ENCODE measurements at places on chromosomes 1 and 21.

DNA sequence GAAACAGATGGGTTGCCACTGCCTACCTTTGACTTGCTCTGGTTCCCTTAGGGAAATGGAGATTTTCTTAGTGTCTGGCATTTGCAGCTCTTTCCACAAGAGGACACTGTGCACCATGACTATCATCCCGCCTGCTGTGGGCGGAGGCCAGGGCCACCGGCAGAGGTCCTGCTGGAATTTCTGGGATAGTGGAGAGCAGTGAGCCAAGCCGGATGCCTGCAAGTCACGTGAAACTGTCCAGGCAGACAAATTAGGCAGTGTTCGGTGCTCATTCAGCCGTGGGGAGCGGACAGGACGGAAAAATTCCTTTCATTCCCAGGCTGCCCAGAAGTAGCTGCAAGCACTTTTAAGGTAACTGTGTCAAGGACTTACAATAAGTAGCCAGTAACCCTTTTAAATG is 43.4 kb downstream of the IGSF5 start:
- no peak for DNase-seq

GRCh38 chr1:29488794-29489311 is 252.5 kb downstream of the PTPRU start:
- DNase-seq, result no peak

DNA sequence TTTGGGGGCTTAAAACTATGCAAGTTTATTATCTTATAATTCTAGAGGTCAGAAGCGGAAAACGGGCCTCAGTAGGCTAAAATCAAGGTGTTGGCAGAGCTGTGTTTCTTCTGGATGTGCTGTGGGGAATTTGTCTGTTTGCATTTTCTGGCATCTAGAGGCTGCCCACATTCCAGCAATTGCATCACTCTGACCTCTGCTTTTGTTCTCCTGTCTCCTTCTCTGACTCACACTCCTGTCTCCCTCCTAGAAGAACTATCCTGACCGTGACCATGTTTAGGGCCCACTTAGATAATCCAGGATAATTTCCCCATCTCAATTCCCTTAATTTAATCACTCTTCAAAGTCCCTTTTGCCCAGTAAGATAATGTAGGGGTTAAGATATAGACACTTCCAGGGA is 127.4 kb upstream of the DEPDC1 start:
- DNase-seq, result no peak

DNA sequence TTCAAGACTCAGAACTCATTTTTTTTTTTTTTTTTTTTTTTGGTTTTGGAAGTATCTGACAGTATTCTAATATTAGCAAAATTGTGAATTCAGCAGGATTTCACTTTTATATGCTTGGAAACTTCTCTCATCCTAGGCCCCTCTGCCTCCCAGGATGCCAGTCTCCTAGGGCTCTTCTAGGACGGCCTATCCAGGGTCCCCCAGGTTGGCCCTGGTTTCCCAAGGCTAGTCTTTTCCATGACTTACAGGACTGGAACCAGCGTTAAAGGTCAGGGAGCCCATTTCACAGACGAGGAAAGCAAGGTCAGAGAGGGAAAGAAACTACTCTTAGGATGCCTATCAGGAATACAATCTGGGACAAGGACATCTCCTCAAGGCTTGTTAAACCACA is 412.5 kb downstream of the PTPRU start:
- no peak for DNase-seq

- DNase-seq, result no peak
Observed at GRCh38 chr1:3359351-3359750, 95.1 kb upstream of the ARHGEF16 start.

DNA sequence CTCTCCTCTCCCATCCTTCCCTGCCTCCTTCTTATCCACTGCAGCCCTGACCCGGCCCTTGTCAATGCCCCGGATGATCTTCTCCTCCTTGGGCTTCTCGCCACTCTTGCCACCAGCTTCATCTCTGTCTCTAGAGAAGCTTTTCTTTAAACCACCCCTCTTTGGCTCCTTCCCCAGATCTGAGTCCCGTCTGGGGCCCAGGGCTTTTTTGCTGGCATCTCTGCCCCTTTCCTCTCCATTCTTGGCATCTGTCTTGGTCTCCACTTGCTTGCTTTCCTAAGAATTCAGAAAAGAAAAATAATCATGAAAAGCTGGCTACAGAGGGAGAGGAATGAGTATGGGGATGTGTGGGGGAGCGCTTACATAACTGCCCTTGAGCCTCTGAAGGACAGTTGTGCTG is 11.8 kb downstream of the SHISA4 start:
- no peak for DNase-seq

DNA sequence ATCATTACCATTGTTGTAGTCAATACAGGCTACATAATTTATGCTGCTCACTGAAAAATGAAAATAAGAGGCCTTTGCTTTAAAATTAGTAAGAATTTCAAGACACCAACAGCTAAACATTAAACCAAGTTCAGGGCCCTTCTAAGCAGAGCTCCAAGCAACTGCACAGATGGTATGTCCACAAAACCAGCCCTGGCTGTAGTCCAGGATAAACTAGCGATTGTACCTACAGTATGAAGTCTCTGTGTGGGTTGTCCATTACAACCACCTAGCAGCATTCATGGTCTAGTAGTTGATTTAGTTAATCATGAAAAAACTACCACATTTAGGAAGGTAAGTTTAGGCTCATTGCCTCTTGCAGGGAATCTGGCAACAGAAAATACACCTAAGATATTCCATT is 35.3 kb downstream of the CLCA4 start:
- DNase-seq, result no peak

DNA sequence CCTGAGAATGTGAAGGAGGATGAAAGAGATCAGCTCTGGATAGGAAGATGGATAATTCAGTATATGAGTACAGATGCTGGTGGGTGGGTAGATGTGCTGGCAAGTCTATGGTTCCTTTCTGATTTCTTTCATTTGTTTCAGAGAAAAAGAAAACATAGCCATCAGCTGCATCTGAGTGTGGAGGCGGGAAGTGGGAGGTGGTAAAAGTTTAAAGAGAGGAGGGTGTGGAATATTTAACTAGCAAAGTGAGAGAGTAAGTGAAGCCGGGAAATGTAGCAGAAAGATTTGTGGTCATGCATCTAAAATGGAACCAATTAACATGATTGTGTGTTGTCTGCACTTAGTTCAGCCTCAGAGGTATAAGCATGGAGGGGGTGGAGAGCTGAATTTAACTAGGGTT is 16.4 kb downstream of the RPE65 start:
- no peak for DNase-seq

- DNase-seq, result no peak
Observed at GRCh38 chr1:78721136-78721535, 71.5 kb downstream of the IFI44 start.

- no peak for DNase-seq
Observed at GRCh38 chr1:17308593-17308992, 596 bp downstream of the PADI4 start.

DNA sequence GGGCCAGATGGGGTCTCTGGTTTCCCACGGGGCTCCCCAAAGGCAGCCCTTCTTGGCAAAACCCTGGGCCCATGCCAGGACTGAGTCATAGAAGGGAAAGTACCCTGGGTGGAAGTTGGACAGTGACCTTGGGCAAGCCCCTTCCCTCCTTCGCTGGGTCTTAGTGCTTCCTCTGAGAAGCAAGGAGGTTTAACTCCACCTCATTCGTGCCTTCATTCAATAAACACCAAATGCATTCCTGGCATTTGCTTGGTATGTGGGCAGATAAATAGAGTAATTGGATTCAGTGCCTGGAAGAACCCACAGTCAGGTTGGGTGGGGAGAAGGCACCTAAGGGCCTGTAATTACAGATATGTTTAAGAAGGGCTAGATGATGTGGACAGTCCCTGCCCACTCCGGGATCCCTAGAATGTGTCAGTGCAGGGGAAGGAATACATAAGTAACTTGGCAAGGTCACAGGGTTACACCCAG is 36.3 kb upstream of the CITED4 start:
- no peak for DNase-seq

Data from cerebellar nuclear complex (tissue), 1 donor.